NCI-H2029 treated with DMSO at 0.1 percent for 48 hours (cell line): ENCODE measurements at places on chromosomes 16 and 17.

DNA sequence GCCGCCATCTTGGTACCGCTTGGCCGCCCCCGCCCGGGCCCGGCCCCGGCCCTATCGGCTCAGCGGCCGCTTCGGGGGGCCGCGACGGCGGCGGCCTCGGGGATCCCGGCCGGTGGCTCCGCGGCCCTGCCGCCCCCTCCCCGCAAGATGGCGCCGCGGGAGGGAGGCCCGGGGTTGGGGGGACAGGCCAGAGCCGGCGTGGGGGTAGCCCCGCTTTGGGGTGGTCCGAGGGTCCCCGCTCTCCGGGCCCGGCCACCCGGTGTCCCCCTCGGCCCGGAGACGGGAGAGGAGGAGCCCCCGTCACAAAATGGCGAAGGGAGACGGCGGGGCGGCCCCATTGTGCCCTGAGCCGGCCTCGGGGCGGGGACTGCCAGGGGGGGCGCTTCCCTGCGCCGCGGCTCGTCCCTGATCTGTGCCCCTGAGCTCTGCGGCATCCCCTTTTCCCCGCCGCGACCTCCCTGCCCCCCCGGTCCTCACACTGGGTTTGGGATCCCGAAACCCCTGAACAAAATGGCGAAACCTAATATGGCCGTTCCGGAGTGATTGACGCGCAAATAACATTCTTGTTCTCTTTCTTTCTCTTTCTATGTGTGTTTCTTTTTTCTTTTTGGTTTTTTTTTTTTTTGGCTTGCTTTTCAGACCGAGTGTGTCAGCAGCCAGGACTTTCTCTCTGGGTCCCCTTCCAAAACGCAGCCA is 986 bp downstream of the HAPSTR1 start:
- no peak for DNase-seq

DNA sequence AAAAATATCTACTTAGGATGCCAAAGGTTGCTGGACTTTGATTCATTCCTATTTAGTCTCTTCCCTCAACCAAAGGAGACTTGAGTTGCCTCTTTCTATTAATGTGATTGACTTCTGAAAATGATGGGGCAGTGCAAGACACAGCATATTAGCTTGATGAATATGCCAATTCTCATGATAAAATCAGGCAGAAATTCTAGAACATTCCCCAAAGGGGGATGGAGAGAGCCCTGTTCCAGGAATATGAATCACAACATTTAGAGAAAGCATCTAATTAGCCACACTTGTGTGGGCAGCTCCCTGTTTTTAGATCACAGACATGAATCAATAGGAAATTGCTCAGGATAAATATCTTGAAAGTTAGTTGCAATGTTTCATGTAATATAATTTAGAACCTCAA is 584.0 kb upstream of the CDH8 start:
- DNase-seq, result no peak

GRCh38 chr16:81866820-81867440 is 87.8 kb downstream of the PLCG2 start:
- DNase-seq, result no peak

GRCh38 chr17:70168044-70168976 is 1.0 kb upstream of the KCNJ2 start:
- no peak for DNase-seq

- peak; percentile 34 for DNase-seq
Observed at GRCh38 chr17:48610282-48611211, at the start of gene HOXB7. TSS of gene HOXB7 (minus strand) at chr17:48611017. CDS start at chr17:48610918, 99 bp downstream.

GRCh38 chr17:56310782-56311181 is 157.5 kb downstream of the ANKFN1 start:
- no peak for DNase-seq

GRCh38 chr16:68475071-68475470 is 26.8 kb upstream of the SMPD3 start:
- DNase-seq, result no peak

GRCh38 chr17:17567631-17568030 is 23.9 kb downstream of the PEMT start:
- DNase-seq, result no peak

- no peak for DNase-seq
Observed at GRCh38 chr17:58534901-58535421, 20.5 kb upstream of the MTMR4 start.

GRCh38 chr17:36931096-36931696 is 6.1 kb upstream of the LHX1 start:
- DNase-seq, result no peak

- no peak for DNase-seq
Observed at GRCh38 chr16:73793260-73793659, 503.4 kb upstream of the PSMD7 start.

- DNase-seq, result no peak
Observed at GRCh38 chr17:19378416-19379360, at the start of gene MAPK7. TSS of gene MAPK7 (plus strand) at chr17:19378498. CDS start at chr17:19378901, 403 bp downstream.

DNA sequence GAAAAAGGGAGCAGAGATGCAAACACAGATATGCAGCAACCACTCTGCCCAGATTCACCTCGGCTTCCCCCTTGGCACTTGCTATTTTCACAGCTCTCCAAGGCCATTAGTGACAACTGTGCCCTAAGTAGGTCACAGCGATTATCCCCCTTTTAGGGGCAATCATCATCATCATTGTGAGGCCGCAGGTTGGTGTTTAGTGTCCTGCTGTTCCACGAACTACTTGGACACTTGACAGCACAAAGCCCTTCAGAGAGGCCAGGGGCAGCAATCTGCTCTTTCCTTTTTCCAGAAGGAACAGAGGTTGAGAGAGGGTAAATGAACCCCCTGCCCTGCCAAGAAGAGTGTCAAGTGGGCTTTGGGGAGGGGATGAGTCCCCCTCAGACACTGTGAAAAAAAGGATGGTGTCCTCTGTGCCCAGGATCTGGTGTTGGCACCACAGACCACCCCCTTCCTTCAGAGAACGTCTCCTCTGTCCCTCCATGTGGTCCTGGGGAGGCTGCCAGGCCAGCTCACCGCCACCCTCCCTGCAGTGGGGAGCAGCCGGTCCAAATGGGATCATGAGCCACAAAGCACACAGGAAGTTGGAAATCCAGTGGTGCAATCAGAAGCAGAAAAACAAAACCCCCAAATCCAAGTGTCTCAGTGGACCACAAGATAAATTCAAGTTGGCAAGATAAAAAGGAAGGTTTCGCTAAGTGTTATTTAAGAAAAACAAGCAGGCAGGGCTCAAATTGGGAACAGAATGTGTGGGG is 78.4 kb upstream of the MED9 start:
- no peak for DNase-seq

DNA sequence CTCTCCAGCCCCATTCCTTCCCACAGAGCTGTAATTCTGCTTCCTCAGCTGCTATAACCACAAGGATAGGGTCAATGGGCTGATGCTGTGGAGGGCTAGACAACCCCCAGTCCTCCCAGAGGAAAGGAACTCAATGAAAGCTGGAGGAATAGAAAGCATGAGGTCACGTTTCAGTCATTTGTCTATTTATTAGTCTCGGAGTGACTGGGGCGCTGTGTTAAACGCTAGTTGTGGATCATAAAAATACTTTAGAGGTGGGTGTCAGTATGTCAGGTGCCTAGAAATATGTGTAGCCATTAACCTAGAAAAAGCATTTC is 787 bp upstream of the CCL3L1 start:
- DNase-seq, result no peak

- DNase-seq, result no peak
Observed at GRCh38 chr16:50657241-50657640, 23.9 kb downstream of the SNX20 start.

- no peak for DNase-seq
Observed at GRCh38 chr16:69763599-69763942, 1.4 kb downstream of the WWP2 start.

- no peak for DNase-seq
Observed at GRCh38 chr17:72614871-72615626, 477.4 kb downstream of the SLC39A11 start.

GRCh38 chr16:67425580-67425979 is 5.3 kb upstream of the HSD11B2 start:
- no peak for DNase-seq

DNA sequence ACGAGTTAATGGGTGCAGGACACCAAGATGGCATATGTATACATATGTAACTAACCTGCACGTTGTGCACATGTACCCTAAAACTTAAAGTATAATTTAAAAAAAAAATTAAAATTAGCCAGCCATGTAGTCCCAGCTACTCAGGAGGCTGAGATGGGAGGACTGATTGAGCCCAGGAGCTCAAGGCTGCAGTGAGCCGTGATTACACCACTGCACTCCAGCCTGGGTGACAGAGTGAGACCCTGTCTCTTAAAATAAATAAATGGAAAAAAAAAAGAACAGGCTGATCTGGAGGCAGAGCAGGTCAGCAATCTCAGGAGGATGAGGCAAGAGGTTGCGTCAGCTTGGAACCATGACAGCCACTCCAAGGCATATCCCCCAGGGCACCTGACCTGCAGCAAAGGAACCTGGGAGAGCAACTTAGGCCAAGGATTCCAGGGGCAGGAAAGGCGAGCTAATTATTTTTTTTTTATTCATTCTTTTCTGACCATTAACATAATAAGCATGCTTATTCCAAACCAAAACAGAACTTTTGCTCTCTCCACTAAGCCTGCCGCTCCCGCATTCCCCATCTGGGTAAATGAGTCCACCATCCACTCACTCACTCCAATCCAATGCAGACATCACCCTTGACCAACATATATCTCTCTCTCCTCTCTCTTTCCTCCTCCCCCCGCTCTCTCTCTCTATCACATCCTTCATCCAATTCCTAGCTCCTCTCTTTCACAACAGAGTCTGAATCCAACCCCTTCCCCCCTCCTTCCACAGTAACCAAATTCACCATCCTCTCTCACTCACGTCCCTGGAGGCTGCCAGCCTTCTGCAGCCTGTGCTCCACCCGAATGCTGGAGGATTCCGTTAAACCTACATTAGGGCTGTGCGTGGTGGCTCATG is 47.7 kb downstream of the TK2 start:
- no peak for DNase-seq

GRCh38 chr16:81319221-81319912 is 4.6 kb downstream of the GAN start:
- no peak for DNase-seq

GRCh38 chr16:84314814-84315213 is 20.1 kb downstream of the WFDC1 start:
- no peak for DNase-seq

DNA sequence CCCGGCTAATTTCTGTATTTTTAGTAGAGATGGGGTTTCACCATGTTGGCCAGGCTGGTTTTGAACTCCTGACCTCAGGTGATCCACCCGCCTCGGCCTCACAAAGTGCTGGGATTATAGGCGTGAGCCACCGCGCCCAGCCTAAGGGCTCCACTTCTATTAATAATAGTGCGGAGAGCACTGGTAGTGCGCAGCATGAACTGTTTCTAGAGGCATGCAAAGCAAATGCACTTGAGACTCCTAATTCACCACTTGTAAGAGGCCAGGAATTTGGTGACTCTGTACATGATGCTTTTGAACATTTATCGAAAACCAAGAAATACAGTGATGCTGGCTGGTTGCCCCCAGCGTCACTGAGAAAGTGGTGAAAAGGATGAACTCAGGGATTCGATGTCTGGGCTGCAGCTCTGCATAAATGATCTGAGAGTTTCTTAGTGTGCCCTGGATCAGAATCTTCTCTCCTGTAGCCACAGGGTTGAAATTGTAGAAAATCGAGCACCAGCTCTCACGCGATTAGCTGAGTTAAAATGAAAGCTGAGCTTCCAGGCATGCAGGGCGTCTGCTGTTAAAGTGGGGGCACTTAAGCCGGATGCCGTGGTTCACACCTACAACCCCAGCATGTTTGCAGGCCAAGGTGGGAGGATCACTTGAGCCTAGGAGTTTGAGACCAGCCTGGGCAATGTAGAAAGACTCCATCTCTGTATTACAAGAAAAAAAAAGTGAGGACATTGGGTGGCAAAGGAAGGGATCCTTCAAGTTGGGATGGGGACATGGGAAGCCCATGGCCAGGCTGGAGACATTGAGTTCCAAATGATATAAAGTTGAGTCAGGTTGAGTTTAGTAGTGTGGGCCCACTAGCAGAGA is 4.8 kb downstream of the RNF213 start:
- DNase-seq, result no peak

- DNase-seq, result peak; percentile 22
Observed at GRCh38 chr16:15427648-15428239, 6.6 kb upstream of the BMERB1 start.

- DNase-seq, result peak; percentile 48
Observed at GRCh38 chr16:80899809-80900592, 95.6 kb upstream of the CDYL2 start.

- DNase-seq, result no peak
Observed at GRCh38 chr17:17648762-17649161, 32.5 kb upstream of the RAI1 start.

DNA sequence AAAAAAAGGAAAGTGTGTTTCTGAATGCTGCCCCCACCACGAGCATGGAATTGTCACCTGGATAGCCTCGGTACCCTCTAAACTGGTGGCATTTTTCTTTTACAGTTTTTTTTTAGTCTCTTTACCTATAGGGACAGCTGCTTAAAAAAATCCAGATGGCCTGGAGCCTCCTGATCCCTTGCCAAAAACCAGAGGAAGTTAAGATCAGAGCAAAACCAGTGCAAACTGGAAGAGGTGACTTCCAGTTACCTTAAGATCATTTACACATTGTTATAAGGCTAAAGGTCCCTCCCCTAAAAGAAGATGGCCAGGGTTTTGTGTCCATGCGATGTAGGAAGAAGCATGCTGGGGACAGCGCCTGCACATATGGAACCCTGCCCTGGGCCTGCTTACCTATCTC is 3.5 kb downstream of the MEFV start:
- DNase-seq, result no peak

- peak; percentile 29 for DNase-seq
Observed at GRCh38 chr16:26263406-26263805, 571.6 kb downstream of the HS3ST4 start.

DNA sequence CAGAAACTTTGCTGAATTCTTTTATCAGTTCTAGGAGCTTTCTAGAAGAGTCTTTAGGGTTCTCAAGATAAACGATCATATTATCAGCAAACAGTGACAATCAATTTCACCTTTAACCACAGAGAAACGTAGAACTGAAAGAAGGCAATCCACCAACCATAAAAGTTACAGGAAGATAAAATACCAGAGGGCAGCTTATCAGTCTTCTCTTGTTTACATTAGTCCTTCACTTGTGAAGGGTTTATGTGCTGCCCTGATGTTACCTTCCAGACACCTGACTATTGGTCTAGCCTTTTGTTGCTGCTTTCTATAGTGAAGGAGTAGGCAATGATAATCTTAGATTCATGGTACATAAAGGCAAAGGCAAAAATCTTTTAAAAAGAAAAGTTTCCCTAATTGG is 73.2 kb upstream of the EFCAB3 start:
- no peak for DNase-seq
